ENCODE measurements at places on chromosomes 1 and 21.
A peak's percentile ranks its signal among the peaks of the same experiment; 100 is the strongest.

- DNase-seq: no peak
Measured at GRCh38 chr1:119290297-119290696, 78.3 kb upstream of the HAO2 start.

DNA sequence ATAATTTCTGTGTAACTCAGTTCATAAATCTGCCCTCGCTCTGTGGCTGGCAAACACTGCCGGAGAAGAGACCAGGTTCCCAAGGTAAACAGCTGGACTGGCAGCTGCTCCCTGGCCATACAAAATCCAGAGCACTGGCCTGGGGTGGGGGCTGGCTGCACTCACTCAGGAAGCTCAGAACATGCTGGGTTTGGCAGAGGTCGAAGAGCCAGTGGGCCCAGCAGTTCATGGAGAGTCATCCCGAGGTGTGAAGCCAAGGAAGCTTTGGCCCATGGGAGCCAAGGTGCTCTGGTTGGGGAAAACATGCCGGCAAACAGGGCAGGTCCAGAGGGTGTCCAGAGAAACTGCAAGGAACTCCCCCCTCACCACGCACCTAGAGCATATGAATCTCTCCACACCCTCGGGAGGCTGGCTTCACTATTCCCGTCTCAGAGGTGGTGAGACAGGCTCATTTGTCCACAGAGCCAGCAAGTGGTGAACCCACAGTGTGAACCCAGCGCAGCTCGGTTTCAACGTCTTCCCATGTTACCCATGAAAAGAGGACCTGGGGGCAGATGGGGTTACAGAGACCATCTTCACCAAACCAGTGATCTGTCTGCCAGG lies 102.4 kb downstream of the DMRTB1 start:
- DNase-seq: peak; percentile 6

GRCh38 chr1:53450225-53450624 lies 9.0 kb upstream of the DMRTB1 start:
- DNase-seq: no peak

GRCh38 chr1:14390816-14391215 lies 207.7 kb upstream of the KAZN start:
- no peak for DNase-seq

GRCh38 chr1:78176448-78176847 lies 130.7 kb downstream of the GIPC2 start:
- peak; percentile 93 for DNase-seq

GRCh38 chr1:118081387-118081786 lies 103.6 kb downstream of the SPAG17 start:
- DNase-seq: no peak

GRCh38 chr21:44402323-44403105 lies 49.1 kb downstream of the TRPM2 start:
- no peak for DNase-seq

DNA sequence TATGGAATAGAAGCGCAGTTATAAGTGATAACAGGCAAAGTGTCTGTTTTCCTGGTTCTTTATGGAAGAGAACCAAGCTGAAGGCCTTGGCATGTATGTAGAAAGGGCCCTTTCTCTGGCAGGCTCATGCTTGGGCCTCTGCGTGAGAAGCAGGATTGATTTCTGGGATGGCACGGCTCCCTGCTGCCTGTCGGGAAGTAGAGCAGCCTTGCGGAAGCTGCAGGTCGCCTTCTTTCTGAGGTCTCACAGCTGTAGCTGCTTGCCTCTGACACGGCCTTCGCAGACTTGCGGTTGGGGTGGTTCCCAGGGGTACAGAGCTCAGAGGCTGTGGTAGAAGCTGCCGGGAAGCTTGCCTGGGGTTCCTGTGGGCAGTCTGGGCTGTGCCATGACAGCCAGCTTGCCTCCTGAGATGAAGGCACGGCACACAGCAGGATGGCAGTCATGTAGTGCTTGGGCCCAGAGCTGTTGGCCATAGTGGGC lies 39.4 kb downstream of the TRAPPC10 start:
- no peak for DNase-seq

DNA sequence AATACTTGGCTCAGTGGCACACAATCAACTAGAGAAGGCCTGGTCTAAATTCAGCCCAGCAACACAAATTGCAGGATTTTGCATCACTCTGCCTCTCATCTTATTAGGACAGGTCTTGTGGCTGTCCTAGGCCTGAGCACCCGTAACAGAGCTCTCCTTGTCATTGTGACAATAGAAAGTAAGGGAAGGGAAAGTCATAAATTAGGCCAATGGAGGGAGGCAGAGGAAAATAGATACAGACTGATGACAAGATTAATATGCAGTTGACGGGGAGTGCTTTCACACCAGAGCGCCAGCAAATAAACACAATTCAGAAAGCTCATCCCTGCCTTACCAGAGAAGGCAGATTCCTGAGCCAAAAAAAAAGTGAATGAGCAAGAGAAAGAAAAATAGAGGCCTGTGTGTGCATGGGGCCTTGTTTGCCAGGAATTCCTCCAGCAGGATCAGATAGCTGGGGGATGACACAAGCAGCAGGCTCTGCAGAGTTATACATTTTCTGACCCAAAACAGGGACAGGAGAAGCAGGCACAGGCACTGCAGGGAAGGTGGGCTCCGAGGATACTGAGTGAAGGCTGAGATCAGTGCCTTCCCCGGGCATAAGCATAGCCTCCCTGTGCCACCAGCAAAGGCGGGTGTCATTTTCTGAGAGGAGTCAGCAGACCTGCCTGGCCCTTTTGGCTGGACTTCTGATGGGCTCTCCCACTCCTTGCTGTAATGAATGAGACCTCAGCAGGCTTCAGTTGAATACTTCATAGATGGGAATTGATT lies 110.0 kb upstream of the SPAG17 start:
- DNase-seq: no peak

DNA sequence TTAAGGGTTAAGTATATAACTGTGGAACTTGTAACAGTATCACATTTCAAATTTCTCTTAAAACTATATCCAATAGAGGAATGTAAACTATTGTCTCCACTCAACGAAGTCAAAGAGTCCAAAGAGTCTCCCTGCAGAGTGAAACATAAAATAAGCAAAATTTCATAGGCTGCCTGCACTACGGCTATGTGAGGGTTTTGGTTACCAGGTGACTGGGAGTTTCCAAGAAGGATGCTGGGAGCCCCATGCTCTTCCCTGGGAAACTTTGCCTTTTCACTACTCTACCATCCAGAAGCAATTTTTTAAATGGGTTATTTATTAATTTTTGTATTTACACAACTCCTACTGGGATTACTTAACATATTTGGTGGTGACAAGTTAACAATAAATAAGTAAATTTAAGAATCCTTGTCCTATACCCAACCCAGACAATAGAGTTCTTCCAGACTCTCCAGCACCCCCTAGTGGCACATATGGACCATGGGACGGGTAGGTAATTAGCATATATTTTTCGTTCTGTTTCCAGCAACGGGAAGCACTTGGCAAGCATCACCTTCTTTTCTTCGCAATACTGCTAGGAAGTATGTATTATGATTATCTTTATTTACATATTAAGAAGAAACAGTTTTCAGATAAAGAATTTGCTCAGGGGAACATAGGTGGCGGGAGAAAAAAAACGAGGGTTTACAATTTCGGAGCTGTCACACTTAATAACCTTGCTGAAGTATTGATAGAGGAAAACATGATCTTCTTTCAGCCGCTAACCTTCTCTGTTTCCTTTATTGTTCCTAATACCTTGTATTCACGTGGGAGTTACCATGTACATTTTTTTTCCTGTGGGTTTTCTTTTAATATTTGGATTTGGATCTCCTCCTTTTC lies 3.5 kb downstream of the FMO2 start:
- DNase-seq: peak; percentile 17

DNA sequence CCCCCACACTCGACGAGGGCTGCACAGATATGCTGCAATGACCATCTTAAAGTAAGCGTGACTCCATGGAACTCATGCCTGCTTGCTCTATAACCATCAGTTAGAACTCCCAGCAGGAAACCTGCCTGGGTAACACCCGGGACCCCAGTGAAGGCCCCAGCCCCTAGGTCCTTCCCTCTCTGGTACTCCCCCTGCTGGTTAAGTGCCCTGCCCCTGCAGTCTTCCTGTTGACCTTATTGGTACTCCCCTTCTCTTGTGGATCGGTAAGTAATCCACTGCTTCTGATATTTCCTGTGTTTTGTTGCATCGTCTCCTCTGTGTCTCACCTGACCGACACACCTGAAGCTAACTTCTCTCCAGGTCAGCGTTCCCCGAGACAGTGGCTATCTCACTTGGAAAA lies 104.8 kb upstream of the COG2 start:
- DNase-seq: no peak

GRCh38 chr1:53550201-53550741 lies 91.1 kb downstream of the DMRTB1 start:
- no peak for DNase-seq

- no peak for DNase-seq
Measured at GRCh38 chr1:230120289-230120920, 53.4 kb downstream of the GALNT2 start.

GRCh38 chr1:116760487-116760886 lies 6.3 kb downstream of the CD2 start:
- no peak for DNase-seq

DNA sequence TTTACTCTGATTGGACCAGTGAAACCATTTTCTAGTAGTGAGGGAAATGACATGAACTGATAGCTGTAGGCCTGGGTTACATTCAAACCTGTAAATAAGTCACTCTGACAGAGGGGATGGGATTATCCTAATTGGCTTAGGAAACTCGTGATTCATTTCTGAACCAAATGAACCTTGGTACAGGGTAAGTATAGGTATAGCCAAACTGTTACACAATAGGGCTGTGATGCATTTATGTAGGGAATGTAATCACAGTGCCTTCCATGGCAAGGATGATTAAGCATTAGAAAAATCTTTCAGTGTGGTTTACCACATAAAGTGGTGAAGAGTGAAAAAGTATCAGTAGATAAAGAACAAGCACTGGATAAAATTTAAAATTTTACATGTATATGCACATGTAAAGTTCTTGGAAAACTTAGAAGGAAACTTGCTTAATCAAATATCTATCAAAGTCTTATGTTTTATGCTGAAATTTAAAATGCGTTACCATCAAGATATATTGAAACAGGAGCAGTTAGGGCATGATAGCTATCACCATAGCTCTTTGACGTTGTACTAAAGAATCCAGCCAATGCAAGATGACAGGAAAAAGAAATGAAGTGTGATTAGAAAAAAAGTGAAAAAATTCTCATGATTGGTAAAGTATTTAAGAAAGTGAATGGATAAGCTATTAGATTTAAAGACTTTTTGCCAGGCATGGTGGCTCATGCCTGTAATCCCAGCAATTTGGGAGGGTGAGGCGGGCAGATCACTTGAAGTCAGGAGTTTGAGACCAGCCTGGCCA lies 63.0 kb downstream of the RABGAP1L start:
- DNase-seq: no peak

- no peak for DNase-seq
Measured at GRCh38 chr1:245698860-245699259, 544.1 kb downstream of the KIF26B start.

DNA sequence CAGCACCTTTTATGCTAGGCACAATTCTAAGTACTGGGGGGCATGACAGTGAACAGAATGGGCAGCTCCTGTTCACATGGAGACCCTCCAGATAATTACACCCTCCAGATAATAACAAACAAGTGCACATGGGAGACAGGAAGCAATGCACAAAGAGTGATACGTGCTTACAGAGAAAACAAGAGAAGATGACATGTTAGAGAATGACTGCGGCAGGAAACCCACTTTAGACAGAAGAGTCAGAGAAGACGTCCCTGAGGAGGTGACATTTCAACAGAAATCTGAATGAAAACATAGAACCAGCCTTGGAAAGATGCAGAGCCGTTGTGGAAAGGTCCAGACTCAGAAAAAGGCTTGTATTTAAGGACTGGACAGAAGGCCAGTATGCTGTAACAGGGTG lies 54.7 kb upstream of the ARTN start:
- DNase-seq: no peak

GRCh38 chr1:59328353-59328752 lies 31.5 kb downstream of the FGGY start:
- no peak for DNase-seq

DNA sequence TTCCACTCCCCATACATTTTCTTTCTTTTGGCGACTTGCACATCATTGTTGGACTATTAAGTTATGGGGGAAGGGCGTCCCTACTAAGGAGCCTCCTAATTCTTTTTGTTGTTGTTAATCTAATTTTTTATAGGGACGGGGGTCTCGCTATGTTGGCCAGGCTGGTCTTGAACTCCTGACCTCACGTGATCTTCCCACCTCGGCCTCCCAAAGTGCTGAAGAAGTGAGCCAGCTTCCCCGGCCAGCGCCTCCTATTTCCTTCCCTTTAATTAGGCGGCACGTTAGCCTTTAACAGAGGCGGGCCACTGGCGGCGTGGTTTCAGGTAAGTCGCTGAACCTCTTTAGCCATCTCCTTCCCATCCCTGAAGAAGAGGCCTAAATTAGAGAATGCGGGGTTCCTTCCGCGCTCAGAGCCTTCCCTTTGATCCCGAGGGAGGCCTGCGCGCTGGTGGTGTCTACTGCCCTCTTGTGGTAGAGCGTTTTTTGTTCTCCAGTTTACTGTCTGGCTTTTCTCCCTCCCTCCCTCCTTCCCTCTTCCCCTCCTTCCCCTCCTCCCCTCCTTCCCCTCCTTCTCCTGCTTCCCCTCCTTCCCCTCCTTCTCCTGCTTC lies 38.1 kb downstream of the TNFRSF9 start:
- DNase-seq: peak; percentile 28

GRCh38 chr1:218073062-218073461 lies 212.0 kb upstream of the RRP15 start:
- no peak for DNase-seq

DNA sequence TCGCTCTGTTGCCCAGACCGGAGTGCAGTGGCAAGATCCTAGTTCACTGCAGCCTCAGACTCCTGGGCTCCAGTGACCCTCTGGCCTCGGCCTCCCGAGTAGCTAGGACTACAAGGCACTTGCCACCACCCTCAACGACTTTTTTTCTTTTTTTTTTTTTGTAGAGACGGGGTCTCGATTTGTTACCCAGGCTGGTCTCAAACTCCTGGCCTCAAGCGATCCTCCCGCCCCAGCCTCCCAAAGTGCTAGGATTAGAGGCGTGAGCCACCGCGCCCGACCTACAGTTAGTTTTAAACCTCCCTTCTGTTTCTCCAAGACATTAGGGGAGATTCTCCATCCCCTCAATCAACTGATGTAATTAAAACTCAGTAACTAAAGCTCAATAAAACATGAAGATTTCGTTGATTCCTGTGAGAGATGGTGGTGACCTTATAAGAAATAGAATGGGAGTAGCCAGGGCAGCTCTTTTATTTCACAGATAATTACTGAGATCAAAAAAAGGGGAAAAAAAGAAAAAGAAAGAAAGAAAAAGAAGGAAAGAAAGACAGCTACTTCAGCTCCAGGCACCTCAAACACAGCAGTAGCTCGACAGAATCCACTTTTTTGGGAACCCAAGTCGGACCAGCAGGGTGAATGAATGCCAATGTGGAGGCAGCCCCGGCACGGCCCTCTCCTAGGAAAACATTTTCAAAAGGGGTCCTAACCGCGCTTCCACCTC lies 598 bp downstream of the GON4L start:
- DNase-seq: no peak

DNA sequence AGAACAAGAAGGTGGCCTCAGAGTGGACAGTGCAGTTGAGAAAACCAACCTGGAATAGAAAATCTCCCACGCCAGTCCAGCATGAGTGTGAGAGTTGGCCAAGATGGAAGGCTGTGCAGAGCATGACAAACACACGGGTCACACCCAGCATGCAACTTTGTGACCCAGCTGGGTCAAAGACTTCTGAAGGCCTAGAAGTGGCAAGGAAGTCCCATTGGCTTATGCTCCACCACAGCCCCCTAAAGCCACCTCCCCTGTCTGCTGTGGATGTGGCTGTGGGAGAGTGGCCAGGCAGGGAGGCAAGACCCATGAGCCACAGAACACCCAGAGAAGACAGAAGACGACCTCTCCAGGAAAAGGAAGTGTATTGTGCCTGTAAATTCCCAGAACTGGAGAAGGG lies 13.6 kb downstream of the BATF3 start:
- DNase-seq: no peak

GRCh38 chr1:1377540-1378205 lies 2.7 kb upstream of the AURKAIP1 start:
- no peak for DNase-seq

Data from LNCaP clone FGC (cell line).